Substantia nigra (tissue), 51 donors: ENCODE measurements at places on chromosomes 13 and 19.

- DNase-seq = no peak
Measured at GRCh38 chr13:97425590-97425989, 8.4 kb upstream of the RAP2A start.

- DNase-seq = no peak
Measured at GRCh38 chr19:38741670-38742069, 2.6 kb downstream of the CAPN12 start.

DNA sequence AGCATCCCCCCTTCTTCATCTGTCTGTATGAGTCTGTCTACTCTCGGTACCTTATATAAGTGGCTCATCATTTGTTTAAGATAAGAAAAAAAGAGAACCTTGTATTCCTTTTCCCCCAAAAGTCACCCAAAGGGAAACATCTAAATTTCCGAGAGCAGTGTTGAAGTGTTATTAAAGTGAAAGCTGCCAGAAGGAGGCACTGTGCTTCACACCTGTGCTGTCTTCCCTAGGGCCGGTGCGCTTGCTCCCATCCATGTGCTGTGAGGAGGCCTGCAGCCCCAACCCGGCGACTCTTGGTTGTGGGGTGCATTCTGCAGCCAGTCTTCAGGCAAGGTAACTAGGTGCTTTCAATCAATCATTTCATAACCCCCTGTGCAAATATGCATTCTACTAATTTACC, 97.5 kb downstream of the TNFRSF19 start:
- no peak for DNase-seq

DNA sequence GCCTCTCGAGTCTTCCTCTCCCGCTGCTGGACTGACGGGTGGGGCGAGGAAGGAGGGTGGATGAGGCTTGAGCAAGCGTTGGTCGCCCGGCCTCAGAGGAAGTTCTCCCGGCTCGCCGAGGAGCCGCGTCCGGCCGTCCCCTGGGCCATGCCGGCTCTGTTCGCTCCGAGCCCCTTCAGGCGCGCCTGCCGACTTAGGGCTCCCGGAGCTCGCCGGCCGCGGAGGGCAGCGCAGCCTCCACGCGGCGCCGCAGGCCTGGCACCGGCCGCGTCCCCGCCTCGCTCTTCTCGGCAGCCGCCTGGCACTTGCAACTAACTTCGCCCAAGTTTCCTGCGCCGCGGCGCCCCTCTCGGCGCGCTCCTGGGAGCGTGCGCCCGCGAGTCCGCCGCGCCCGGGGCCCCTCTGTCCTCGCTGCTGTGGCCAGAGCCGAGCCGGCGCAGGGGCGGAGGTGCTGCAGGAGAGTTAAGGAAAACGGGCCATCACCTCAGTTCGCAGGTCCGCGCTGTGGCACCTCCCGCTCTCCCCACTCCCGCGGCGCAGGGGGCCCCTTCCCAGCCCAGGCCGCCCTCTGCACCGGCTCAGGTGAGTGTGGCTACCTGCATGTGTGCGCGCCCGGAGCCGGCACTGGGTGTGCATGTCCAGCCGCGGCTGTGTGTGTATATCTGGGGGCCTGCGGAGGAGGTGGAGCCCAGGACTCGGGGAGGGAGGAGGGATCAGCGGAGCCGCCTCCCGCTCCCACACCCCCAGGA, 641 bp upstream of the SOX21 start:
- DNase-seq = peak; percentile 56

DNA sequence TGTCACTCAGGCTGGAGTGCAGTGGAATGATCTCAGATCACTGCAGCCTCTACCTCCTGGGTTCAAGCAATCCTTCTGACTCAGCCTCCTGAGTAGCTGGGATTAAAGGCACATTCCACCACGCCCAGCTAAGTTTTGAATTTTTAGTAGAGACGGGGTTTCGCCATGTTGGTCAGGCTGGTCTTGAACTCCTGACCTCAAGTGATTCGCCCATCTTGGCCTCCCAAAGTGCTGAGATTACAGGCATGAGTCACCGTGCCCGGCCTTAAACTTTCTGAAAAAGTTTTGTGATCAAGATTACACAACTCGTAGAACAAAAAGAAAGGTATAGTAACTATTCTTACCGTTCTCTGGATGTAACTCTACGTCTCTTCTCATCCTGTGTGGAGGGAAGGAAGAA, 21.2 kb downstream of the DNMT1 start:
- no peak for DNase-seq

- DNase-seq = no peak
Measured at GRCh38 chr19:8320564-8321066, 560 bp downstream of the NDUFA7 start.

- peak; percentile 87 for DNase-seq
Measured at GRCh38 chr19:38173291-38174041, 50.6 kb downstream of the DPF1 start.

GRCh38 chr19:43331435-43332010, 22.0 kb upstream of the CD177 start:
- DNase-seq = no peak

- DNase-seq = no peak
Measured at GRCh38 chr19:10037367-10037766, 24.1 kb downstream of the RDH8 start.

GRCh38 chr13:102117175-102117831, 284.5 kb downstream of the FGF14 start:
- DNase-seq = no peak

GRCh38 chr13:114115191-114115671, 17.2 kb downstream of the RASA3 start:
- DNase-seq = no peak

- no peak for DNase-seq
Measured at GRCh38 chr13:68608147-68608546, 1378.0 kb upstream of the PCDH9 start.

DNA sequence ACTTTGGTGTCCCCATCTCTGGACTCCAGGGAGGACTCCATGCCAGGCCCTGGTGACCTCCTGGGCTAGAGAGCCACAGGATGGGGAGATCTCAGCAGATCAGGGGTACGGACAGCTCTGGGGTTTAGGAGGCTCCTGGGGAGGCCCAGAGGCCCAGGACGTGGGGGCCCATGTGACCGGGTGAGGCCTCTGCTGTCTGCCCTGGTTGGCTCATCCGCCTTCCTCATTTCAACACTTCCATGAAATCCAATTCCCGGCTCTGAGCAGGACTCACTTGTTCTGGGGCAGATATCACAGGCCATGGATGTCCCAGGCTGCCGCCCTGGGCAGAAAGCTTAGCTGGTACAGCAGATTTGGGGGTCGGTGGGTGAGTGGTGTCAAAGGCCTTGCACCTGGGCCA, 1.1 kb upstream of the PRAM1 start:
- no peak for DNase-seq

- DNase-seq = no peak
Measured at GRCh38 chr13:97961340-97961739, 7.9 kb downstream of the IPO5 start.

DNA sequence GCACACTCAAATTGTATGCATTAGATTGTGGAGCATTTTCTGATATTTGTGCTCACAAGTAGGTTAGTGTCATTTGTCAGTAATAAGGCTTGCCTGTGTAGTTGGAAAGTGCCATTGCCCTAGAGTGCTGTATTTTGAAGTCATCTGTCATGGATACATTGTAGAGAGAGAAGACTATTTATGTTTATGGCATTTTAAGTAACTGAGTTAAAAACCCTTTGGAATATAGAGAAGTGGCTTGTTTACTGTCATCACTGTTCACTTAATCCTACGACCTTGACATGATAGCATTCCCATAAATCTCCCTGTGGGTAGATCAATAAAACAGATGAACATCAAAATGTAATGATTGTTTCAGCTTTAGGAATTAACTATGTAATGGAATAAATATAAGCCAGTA, 110.6 kb downstream of the MAB21L1 start:
- no peak for DNase-seq

GRCh38 chr19:39917561-39918182, 16.8 kb downstream of the FCGBP start:
- DNase-seq = no peak

DNA sequence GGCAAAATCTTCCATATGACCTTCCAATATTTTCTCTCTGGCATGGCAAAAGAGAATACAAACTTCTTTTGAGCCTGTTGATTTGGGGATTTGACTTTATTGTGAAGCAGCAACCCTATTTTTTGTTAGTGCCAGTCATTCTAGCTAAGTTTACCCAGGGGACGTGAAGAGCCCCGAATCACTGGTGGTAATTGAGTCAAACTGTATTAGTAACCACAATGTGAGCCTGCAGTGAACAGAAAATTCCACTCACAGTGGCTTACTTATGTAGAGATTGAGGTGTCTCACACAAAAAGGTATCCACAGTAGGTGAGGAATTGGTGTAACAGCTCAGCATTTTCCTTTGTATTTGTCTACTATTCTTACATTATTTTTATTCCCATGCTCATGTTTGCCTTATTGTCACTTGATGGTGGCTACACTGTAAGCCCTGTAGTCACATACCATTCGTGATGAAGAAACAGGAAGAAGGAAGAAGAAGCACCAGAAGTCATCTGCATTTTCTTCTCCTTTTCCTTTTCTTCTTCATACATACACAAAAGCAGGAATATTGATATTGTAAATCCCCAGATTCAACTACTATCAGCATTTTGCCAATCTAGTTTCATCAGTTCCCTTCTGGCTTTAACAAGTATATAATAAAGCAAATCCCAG, 33.3 kb upstream of the MYCBP2 start:
- no peak for DNase-seq

GRCh38 chr13:45370922-45371406, 30.0 kb upstream of the TPT1 start:
- DNase-seq = peak; percentile 40

- no peak for DNase-seq
Measured at GRCh38 chr19:41551711-41552110, 24.3 kb upstream of the CEACAM21 start.

DNA sequence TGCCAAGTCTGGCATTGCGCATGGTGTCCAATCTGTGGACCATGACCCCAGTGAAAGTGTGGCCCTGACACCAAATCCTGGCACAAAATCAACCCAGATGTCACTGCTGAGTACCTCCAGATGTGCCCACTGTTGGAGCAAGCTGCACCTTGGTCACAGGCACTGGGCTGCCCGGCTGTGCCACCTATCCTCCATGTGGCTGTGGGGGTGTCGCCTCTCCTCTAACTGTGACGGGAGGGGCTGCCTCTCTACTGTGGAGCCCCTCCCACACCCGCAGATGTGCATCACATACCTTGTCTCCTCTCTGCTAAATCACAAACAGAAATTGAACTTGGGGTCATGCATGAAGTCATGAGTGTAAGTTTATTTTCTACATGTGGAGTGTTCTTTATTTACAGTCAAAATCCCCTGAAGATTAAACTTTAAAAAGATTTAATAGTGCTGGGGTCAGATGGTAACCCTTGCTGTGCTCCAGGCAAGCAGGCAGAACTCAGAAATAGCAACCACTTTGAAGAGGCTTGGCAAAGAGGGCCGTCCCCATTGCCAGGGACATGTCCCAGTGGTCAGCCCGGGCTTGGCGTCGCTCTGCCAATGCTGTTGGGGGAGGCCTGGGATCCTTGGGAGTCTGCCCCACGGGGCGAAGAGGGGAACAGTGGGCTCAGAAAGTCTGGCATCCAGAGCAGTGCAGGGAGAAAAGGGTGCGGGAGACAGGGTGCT, 46.4 kb upstream of the ZNF536 start:
- DNase-seq = no peak

- no peak for DNase-seq
Measured at GRCh38 chr13:37442996-37443395, 155.6 kb downstream of the POSTN start.

GRCh38 chr19:15633082-15633835, 7.4 kb upstream of the CYP4F3 start:
- no peak for DNase-seq

DNA sequence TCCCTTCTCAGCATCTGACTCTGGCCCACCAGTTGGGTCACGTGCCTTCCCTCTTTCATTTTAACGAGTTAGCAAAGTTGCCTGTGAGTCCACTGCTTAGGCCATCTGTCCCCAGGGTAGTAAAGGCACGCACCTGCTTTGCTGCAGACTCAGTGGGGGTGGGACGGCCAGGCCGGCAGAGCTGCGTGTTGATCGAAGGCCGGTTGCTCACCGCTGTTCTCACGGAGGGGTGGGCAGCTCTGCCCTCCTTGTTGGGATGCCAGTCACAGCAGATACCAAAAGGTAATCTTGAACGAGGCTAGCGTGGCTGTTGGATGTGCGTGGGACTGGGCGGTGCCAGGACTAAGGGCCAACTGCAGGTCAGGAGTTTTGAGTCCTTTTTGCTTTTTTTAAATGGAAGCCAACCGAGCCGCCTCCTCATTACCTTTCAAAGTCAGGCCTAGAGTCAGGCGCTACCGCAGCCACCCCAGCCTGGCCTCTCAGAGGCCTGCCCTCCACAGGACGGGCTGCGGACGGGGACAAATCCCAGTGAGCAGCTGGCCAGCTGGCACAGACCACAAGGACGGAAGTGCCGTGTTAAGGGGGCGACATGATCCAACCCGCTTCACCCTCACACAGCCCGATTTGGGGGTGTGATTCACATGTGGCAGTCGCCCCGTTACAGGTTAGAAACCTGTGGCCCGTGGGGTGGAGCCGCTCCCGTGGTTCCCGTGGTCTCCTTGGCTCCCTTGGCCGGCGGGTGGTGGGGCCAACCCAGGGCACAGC, 20.6 kb downstream of the ADPRHL1 start:
- no peak for DNase-seq

DNA sequence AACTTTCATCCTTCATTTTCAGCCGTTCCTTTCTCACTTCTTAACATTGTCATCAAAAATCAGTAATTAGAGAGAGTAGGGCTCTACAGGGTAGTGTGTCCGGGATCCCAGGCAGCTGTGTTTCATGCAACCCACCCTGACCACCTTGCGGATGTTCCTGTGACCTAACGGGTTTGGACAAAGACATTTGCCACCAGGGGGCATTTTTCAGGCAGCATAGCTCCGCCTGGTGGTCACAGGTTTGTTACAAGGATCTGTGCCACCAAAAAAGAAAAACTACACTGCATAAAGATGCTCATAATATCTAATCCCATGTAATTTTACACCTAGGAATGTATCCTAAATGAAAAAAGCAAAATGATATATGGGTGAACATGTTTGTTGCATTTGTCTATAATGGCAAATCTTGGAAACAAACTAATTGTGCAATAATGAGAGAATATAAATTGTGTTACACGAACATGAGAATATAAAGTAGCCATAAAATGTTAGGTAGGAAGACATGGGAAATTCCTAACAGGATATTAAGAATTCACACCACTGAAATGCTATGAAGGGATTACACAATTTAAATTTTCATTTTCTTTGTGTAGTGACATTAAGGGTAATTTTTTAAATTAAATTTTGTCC, 123.0 kb downstream of the SLC7A1 start:
- no peak for DNase-seq

DNA sequence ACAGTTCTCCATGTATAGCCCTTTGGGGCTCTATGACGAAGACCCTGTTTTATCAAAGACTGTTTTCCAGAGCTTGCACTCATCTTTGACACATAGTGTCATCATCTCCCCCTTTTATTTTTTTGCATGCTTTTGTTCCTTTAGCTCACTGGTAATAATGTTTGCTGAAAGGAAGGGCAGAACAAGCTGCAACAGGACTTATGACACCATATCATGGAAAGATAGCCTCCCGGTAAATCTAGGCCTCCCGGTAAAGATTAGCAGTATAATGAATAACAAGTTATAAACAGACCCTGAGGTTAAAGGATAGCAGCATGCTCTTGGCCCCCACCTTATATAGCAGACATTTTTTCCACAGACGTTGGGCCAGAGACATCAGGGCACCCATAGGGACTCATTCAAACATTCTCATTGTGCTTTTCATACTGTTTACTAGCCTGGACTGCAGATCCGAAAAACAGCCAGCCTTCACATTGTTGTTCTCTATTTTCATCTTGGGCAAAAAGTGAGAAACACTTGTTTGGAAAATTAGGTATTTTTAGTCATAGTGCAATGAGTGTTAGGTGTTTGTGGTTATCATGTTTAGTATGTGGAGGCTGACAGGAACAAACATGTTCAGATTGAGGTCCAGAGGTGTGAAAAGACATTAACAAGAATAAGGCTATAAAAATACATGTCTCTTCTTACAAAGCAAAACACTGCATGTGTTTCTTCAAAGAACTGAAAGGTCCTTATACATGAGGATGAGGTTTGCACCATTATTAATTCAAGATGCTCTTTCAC, 136.9 kb upstream of the SPRY2 start:
- DNase-seq = no peak
